ENCODE measurements at places on chromosomes 12 and 14.

GRCh38 chr12:32761716-32762115 is 6.0 kb upstream of the YARS2 start:
- no peak for DNase-seq

DNA sequence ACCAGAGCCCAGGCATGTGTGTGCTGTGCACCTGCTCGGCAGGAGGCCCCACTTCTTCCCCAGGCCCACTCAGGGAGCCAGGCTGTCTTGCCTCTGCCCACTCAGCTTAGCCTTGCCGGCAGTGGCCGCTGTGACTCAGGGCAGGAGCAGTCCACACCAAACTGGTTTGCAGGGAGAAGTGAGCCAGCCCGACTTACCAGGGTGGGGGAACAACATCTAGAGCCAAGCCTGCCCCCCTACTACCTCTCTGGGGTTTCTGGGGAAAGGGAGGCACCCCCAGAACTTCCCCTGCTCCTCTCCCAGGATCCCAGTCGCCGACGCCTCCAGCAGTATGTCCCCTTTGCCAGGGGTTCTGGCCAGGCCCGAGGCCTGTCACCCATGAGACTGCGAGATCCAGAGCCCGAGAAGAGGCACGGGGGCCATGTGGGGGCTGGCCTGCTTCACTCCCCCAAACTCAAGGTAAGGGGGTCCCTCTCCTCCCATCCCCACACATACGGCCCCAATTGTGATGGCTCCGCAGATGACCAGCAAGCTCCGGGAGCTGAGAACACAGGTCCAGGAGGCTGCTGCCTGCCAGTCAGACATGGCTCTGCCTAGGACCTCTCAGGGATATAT is 3.0 kb downstream of the PLEKHG6 start:
- no peak for DNase-seq

GRCh38 chr12:130702966-130703732 is 12.9 kb downstream of the RIMBP2 start:
- no peak for DNase-seq

- no peak for DNase-seq
Observed at GRCh38 chr12:86138770-86139169, 117.4 kb downstream of the MGAT4C start.

GRCh38 chr14:38870296-38870836 is 232.7 kb downstream of the SEC23A start:
- no peak for DNase-seq

GRCh38 chr14:46352844-46353243 is 298.7 kb downstream of the RPL10L start:
- DNase-seq, result no peak

GRCh38 chr12:76457818-76458217 is 101.8 kb downstream of the OSBPL8 start:
- DNase-seq, result no peak

GRCh38 chr12:116068853-116069252 is 208.6 kb downstream of the MED13L start:
- no peak for DNase-seq

GRCh38 chr12:26867080-26867479 is 34.1 kb upstream of the ITPR2 start:
- DNase-seq, result no peak

- DNase-seq, result no peak
Observed at GRCh38 chr12:129109174-129110001, 256.1 kb downstream of the GLT1D1 start.

GRCh38 chr14:72516936-72517700 is 376.8 kb downstream of the DPF3 start:
- DNase-seq, result no peak

- no peak for DNase-seq
Observed at GRCh38 chr12:98294051-98294805, 221.2 kb upstream of the TMPO start.

- no peak for DNase-seq
Observed at GRCh38 chr12:43444940-43445564, 107.0 kb downstream of the ADAMTS20 start.

GRCh38 chr12:23921099-23921856 is 28.2 kb downstream of the SOX5 start:
- DNase-seq, result no peak

GRCh38 chr14:90970167-90970600 is 90.3 kb downstream of the RPS6KA5 start:
- DNase-seq, result no peak

GRCh38 chr14:101853455-101854018 is 92.0 kb downstream of the PPP2R5C start:
- DNase-seq, result no peak

GRCh38 chr12:58895053-58895452 is 25.3 kb downstream of the LRIG3 start:
- no peak for DNase-seq

- no peak for DNase-seq
Observed at GRCh38 chr14:34012978-34013720, 62.3 kb upstream of the EGLN3 start.

- no peak for DNase-seq
Observed at GRCh38 chr12:6925239-6925539, 2.6 kb upstream of the ATN1 start.

DNA sequence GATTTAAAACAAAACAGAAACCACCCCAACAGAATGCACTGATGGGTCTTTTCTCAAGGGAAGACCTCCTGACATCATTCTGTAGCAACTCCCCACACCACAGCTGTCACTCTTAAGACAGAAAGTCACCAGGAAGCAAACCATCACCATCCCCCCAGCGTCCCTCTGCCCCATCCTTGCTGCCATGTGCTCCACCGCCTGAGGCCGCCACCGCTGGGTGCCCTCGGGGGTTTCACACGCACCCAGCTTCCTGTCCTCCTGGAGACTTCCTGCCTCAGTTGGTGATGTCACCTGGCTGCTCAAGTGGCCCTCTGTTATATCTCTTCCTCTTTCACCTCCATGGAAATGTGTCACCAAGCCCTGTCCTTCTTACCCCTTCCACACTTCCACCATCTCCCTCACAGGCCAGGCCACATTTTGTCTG is 71.4 kb upstream of the GPR68 start:
- DNase-seq, result no peak

DNA sequence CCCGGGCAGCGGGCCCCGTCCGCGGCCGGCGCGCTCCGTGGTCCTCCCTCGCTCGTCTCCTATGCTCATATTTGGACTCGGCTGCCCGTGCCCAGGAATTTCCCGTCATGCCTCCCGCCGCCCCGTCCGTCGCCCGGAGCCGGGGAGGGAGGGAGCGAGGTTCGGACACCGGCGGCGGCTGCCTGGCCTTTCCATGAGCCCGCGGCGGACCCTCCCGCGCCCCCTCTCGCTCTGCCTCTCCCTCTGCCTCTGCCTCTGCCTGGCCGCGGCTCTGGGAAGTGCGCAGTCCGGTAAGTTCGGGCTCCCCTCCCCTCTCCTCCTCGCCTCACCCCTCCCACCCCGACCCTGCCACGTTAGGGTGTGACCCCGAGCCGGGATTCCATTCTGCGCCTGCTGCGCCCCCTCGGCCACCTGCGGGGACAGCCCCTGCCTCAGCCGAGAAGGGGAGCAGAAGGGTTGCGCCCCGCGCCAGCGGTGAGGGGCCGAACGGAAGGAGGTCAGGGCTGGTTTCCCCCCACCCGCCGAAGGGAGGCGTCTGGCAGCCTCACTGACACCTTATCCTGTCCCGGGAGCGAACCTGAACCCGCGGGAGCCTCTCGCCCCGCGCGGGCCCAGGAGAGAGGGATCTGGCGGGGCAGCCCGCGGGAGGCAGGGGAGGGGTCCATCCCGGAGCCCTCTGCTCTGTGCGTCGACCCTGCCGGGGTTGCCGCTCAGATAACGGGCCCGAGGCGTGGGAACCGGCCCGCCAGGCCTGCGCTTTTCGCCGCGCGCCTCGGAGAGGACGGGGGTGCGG is at the start of gene MSRB3:
MSRB3 (plus strand) TSS at position 108 of the 793 bp plus-strand sequence. CDS start 29,897 bp downstream, outside the sequence.
- DNase-seq, result no peak

DNA sequence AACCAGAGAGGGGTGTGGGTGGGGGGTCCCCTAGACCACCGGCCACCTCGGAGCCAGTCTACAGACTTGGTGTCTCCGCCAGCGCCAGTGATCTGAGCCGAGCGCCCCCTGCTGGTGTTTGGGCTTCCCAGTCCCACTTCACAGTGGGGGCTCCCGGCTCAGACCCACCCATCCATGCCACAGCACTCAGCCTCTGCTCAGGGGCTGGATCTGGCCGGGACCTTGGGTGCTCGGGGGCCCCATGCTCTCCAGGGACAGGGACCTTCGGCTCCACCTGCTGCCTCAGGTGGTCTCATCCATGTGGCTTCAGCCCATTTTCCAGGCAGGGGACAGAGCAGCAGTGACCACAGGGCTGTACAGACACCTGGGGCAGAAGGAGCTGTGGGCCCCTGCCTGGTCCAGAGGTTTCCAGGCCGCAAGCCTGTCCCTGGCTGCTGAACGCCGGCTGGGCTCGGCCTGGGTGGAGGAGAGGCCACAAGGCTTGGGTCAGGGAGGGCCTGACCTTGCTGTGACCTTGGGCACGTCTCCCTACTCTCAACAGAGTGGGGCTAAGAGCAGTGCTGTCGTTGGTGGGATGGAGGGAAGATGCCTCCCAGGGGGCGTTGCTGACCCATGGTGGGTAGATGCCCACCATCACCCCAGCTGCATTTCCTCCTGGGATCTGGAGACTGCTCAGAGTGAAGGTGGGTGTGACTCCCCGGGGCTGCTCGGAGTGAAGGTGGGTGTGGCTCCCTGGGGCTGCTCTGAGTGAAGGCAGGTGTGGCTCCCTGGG is 86.3 kb downstream of the KIF26A start:
- no peak for DNase-seq

DNA sequence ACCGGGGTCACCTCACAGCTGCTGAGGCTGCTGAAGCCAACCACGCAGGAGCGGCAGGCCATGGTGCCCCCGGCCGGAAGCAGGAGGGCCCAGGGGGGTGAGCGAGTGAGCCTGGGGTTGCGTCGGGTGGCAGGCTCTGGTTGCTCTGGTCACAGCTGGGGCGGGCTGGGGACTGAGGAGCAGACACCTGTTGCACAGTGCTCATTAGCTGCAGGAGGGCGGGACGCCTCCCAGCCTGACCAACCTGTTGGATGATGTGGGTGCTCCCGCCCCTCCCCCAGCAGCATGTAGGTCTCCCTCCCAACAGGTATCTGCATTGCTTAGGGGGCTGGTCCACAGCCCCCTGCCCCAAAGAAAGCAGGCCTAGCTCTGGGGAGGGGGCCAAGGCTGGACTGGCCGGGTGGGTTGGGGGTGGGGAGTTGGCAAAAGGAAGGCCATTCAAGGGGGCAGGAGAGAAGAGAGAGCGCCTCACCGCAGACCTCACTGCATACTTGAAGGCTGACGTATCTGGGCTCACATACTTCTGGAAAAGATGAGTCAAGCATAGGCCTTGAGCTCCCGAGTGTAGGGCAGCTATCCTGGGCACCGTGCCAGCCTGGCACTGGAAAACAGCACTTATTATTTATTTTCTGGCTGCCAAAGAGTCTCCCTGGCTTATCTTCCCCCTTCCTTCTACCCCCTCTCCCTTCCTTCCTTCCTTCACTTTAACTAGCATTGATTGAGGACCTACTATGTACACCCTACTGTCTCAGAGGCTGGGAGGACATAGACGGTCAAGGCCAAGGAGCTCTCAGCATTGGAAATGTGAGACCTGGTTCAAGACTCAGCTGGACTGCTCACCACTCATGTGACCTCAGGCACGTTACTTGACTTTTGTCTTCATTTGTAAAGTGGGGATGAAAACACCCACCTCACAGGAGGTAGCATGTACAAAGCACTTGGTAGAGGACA is at the start of gene KRT80:
KRT80 (minus strand) TSS at position 174 of the 951 bp plus-strand sequence; CDS start at position 62, 112 bp downstream.
- DNase-seq, result no peak
